ENCODE measurements at places on chromosomes 3 and 15. TPM values are rescaled to one million over a fixed set of nuclear protein-coding genes. Genes with fewer than 3 reads are reported as not detected.

The SERPINI2 gene
- total RNA-seq, result not detected

The MASP1 gene
- 25.1 TPM for total RNA-seq

The PIK3R4 gene
- total RNA-seq, result 34.9 TPM

The ACOX2 gene
- total RNA-seq, result 26.2 TPM

The GPR62 gene
- total RNA-seq, result not detected

- H3K36me3 ChIP-seq, result no peaks in the 10 kb centered on the region
- H3K4me3 ChIP-seq, result no peak overlapping the region
- peak overlapping the region; percentile 85 for H3K27ac ChIP-seq
Observed at GRCh38 chr15:85030301-85030929, 48.8 kb downstream of the PDE8A start.

DNA sequence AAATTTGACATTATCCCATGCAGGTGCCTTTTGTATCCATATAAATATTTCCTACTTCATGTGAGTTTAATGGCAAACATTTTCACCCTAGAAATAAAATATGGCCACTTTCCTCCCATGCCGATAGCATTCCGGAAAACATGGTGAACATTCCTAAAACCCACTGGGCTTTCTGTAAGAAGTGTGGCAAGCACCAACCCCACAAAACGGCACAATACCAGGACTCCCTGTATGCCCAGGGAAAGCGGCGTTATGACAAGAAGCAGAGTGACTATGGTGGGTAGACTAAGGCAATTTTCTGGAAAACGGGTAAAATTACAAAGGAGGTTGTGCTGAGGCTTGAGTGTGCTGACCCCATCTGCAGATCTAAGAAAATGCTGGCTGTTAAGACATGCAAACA, 7.6 kb downstream of the ANXA2 start:
- peaks cover 65% of the 10 kb centered on the region for H3K4me1 ChIP-seq
- no peaks in the 10 kb centered on the region for H3K36me3 ChIP-seq
- no peak overlapping the region for H3K4me3 ChIP-seq
- H3K27me3 ChIP-seq, result no peaks in the 10 kb centered on the region
- DNase-seq, result no peak
- H3K27ac ChIP-seq, result peak overlapping the region; percentile 100

DNA sequence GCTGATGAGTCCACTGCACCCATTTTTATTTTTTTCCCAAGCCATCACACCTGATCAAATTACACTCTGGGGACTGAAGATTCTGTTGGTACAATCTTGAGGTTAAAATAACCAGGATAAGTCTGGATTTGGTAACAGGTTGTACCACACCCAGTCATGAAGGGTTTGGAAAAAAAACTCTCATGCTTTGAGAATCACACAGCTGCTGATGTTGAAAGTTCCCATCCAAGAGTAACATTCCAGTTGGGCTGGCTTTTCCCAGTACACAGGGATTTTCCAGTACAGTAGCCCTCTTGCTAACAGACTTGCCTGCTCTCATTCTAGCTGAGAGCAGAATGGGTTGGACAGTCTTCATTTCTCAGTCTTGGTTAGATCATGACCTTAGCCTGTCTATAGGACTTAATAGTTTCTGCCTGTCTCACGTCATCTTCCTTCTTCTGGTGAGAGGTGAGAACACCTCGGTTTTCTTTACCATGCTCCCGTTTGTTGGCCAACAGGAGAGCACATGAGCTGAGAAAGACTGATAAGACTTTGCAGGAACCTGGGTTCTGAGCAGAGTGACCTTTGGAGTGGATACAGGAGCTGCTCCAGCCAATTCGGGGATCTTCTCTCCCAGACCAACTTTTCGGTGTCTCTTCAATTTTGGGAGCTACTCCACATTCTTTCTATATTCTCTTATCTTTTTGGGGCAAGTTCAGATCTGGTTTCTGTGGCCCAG, 300.1 kb upstream of the LYSMD4 start:
- DNase-seq, result no peak
- no peak overlapping the region for H3K27ac ChIP-seq
- H3K36me3 ChIP-seq, result no peaks in the 10 kb centered on the region
- no peak overlapping the region for H3K4me3 ChIP-seq

DNA sequence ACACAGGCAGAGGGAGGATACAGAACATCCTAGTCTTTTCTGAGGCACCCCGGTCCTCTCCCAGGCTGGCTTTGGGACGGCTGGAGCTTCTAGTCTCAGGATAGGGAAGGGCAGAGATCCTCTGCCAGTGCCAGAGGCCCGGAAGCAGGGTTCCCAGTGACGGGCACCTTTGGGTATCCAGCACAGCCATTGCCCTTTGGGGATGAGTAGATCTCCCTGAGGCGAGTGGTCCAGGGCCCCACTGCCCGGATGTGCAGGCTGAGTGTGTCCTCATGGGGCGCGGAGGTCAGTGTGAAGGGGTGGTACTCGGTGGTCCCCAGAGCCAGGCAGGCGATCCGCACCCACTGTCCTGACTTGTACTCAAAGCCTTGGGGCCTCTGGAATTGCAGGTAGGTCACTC, 18.3 kb downstream of the DUOX2 start:
- H3K4me3 ChIP-seq, result no peak overlapping the region
- no peak overlapping the region for H3K27ac ChIP-seq
- peaks cover 4% of the 10 kb centered on the region for H3K4me1 ChIP-seq

DNA sequence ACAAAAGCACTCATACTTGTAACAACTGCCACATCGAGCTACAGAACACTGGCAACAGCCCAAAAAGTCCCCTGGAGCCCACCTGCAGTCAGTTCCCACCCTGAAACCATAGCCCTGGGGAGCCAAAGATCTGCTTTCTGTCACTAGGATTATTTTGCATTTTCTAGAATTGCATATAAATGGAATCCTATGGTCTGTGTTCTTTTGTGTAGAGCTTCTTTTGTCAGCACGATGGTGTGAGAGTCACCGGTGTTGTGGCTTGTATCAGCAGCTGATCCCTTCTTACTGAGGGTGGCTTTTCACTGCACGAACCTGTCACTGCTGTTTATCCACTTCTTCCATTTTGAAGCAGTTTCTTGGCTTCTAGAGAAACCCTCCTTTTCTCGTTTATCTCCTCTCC, 60.1 kb upstream of the PRR23E start:
- H3K4me3 ChIP-seq, result no peak overlapping the region
- no peaks in the 10 kb centered on the region for H3K36me3 ChIP-seq
- H3K27me3 ChIP-seq, result peaks cover 50% of the 10 kb centered on the region
- H3K27ac ChIP-seq, result no peak overlapping the region

GRCh38 chr3:107356706-107357105, 20.5 kb upstream of the CCDC54 start:
- no peak overlapping the region for H3K4me3 ChIP-seq
- H3K27ac ChIP-seq, result no peak overlapping the region
- no peak for DNase-seq
- no peaks in the 10 kb centered on the region for H3K27me3 ChIP-seq
- H3K36me3 ChIP-seq, result no peaks in the 10 kb centered on the region
- no peaks in the 10 kb centered on the region for H3K4me1 ChIP-seq

DNA sequence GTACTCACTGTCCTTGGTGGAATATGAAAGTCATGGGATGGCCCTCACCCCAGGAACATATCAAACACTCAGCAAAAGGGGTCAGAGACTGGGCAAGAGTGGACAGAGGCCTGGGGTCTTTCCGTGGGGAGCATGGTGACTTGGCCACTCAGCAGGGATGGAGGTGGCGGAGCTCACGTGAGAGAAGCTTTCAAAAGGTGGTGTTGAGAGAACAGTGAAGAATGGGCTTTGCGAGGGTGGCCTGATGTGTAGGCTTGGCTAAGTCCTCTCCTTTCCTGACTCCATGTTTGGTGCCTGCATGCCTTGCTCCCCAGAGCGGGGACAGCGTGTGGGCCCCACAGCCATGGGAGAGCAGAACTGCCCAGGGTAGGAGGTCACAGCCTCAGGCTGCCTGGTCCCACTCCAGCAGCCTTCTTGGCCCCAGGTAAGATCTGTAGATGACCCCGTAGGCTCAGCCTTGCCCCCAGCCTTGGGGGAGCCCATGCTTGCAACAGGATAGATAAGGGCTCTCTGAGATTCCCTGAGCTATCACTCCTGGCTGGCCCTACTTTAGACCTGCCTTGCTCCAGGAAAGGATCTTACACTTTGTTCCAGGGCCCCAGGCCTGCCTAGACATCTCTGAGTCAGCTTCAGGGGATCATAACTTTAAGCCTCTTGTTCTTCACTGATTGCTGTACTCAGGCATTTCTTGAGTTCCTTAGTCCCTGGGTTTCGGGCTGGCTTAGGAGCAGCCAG, 17.0 kb downstream of the RPLP1 start:
- peak; percentile 76 for DNase-seq
- H3K4me1 ChIP-seq, result peaks cover 26% of the 10 kb centered on the region
- H3K36me3 ChIP-seq, result no peaks in the 10 kb centered on the region
- peak overlapping the region; percentile 84 for H3K27ac ChIP-seq
- H3K27me3 ChIP-seq, result no peaks in the 10 kb centered on the region

DNA sequence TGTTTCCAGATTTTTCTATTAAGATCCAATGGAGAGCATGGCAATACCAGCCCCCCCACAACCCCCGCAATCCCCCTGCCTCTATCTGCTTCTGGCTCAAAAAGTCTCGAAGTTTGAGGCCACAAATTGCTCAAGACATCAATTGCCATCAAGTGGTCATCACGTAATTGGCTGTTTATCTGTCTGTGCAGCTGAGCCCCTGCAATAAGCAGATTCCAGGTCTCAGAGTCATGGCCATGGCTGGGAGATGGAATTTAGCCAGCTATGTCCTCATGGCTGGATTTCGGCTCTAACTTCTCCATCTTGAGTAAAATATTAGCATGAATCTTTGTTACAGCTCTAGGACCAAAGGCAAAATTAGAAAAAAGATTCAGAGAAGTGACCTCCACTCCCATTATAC, 22.7 kb downstream of the SSUH2 start:
- peak; percentile 42 for DNase-seq
- no peak overlapping the region for H3K4me3 ChIP-seq
- H3K27ac ChIP-seq, result no peak overlapping the region
- no peaks in the 10 kb centered on the region for H3K36me3 ChIP-seq
